Islet precursor cell (in vitro differentiated cells): ENCODE measurements at places on chromosomes 2 and 18.

GRCh38 chr2:74472945-74473258 lies 422 bp upstream of the MRPL53 start:
- no peak for DNase-seq

DNA sequence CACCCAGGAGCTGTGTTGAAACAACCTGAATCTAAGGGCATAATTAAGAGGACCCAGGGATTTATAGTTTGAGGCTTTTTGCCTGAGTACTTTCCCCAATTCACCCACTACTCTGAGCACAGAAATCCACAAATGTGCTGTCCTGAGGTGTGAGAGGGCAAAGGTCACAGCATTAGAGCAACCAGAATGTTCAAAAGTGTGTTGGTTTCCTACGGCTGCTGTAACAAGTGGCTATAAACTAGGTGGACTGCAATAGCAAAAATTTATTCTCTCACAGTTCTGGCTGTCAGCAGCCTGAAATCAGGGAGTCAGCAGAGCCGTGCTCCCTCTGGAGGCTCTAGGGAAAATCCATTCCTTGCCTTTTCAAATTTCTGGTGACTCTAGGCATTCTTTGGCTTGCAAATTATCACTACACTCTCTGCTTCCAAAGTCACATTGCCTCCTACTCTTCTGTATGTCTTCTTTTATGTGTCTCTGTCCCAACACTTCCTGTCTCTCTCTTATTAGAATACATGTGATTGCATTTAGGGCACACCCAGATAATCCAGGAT lies 91.4 kb upstream of the TACR1 start:
- DNase-seq, result no peak

DNA sequence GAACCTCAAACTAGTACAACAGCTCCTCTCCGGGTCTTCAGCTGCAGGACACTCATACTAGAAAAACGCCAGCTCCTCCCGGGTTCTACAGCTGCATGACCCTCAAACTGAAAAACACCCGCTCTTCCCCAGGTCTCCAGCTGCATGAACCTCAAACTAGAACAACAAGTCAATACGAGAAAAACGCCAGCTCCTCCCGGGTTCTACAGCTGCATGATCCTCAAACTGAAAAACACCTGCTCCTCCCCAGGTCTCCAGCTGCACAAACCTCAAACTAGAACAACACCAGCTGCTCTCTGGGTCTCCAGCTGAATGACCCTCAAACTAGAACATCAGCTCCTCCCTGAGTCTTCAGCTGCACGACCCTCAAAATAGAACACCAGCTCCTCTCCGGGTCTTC lies 315.0 kb upstream of the TFPI start:
- no peak for DNase-seq

DNA sequence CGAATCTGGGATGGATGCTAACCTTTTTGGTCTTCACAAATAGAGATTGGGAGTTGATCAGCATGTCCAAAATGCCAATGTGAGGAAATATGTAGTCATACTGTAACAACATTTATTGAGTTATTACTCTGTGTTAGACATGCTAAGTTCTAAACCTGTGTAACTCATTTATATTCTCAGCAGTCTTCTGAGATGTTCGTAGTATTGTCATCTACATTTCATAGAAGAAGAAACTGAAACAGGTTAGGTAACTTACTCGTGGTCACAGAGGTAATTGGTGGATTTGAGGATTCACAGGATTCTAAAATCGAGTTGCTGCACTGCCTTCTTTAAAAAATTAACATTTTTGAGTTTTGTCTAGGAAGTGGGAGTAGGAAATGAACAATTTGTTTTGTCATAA lies 162.1 kb downstream of the UBE2E3 start:
- no peak for DNase-seq

GRCh38 chr2:66186537-66186936 lies 248.4 kb upstream of the MEIS1 start:
- DNase-seq, result no peak

DNA sequence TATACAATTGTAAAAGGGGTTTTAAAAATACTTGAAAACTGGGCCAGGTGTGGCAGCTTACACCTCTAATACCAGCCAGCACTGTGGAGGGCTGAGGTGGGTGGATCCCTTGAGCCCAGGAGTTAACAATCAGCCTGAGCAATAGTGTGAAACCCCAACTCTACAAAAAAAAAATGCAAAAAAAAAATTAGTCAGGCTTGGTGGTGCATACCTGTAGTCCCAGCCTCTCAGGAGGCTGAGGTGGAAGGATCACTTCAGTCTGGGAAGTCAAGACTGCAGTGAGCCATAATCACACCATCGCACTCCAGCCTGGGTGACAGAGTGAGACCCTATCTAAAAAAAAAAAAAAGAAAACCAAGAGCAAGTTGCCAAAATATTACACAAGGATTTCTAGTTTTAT lies 182.7 kb downstream of the UBE2E3 start:
- no peak for DNase-seq

GRCh38 chr18:67805261-67805660 lies 288.7 kb upstream of the DSEL start:
- DNase-seq, result no peak

- DNase-seq, result no peak
These were observed 198.1 kb upstream of the RASGRP3 start for GRCh38 chr2:33278245-33278943.

- DNase-seq, result peak; percentile 78
These were observed 65.8 kb upstream of the EML6 start for GRCh38 chr2:54657664-54658083.

DNA sequence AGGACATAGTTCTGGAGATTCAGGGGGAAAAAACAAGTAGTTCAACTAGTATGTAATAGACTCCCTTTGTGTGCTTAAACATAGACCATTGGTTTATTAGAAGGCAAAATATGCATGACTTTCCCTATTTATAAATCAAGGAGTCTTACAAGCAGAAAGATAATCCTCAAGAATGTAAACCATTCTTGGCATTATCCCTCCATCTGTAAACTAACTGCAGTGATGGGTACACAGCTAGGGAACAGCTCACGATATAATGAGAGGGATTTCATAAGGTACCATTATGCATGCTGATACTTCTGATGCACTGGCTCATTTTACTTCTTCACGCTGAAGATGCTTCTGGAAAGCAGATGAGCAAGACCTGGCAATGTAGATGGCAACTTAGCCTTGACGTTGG lies 878 bp downstream of the FBXO15 start:
- no peak for DNase-seq

DNA sequence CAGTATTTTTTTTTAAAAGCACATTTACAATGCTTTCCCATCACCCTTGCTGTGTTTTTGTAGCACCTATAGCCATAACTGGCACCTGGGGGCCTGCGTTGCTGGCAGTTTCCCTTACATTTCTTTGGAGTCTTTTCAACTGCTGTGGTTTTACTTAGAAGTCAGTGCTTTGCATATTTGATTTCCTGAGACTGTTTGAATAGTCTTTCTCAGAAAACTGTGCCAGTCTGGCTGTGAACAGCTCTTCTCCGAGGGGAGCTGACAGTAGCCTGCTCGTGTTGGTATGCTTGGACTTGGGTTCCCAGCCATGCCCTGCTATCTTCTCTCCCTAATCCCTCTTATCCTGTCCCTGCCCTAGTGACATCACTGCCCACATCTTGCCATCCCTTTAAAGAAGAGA lies 81.5 kb downstream of the DPP4 start:
- peak; percentile 64 for DNase-seq

DNA sequence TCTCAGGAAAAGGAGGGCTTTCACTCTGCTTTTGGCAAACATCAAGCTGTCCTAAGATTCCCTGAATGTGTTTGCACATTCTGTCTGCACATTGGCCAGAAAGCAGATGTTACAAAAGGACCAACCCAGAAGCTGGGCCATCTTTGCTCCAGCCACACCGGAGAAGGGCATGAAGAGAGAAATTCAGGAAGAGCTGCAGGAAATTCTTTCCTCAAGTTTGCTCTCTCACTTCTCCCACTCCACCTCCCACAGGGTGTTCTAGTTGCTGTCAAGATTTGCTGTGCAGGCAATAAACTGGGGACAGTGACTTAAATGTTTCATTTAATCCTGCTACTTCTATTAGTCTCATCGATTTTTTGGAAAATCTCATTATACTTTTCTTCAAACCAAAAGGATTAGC lies 137.7 kb upstream of the UNC80 start:
- no peak for DNase-seq

DNA sequence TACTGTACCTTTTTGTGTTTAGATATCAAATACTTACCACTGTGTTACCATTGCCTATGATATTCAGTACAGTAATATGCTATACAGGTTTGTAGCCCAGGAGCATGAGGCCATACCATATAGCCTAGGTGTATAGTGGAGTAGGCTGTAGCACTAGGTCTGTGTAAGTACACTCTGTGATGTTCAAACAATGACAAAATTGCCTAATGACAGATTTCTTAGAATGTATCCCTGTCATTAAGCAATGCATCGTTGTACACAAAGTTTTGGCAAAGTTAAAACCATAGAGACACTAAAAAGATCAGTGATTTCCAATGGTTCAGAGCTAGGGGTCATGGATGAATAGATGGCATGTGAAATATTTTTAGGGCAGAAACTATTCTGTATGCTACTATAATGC lies 415.5 kb downstream of the NCKAP5 start:
- no peak for DNase-seq

DNA sequence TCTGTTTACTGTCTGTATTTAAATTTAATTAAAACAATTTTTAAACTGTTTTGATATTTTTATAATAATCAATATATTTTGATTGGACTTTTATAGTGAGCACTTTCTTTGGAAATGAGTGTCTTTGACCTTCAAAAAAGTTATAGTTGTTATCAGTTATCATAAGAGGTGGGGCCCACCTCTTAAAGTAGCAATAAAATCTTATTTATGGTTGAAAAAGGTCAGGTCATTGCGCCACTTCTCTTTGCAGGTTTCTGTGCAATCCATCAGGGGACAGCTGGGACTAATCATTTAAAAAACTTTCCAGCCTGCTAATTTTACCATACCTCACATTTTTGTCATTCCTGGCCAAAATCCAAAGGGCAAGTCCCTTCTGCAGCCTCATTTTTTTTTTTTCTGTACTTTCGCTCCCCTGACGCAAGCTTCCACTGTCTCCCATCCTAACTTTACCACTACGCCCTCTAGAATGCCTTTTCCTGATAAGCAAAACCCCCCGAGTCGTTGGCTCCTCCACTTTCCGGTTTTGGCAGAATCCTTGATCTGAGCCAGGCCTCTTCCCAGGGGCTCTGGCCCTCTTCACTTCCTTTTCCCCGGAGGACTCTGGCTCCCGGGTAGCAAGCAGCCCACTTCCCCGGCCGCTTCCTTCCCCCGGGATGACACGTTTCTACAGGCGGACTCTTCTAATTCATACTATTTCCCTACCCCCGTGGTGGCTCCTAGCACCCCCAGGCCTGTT lies 1.1 kb upstream of the SEH1L start:
- DNase-seq, result peak; percentile 89

- DNase-seq, result peak; percentile 94
These were observed 15.2 kb downstream of the ASXL3 start for GRCh38 chr18:33593261-33593660.

DNA sequence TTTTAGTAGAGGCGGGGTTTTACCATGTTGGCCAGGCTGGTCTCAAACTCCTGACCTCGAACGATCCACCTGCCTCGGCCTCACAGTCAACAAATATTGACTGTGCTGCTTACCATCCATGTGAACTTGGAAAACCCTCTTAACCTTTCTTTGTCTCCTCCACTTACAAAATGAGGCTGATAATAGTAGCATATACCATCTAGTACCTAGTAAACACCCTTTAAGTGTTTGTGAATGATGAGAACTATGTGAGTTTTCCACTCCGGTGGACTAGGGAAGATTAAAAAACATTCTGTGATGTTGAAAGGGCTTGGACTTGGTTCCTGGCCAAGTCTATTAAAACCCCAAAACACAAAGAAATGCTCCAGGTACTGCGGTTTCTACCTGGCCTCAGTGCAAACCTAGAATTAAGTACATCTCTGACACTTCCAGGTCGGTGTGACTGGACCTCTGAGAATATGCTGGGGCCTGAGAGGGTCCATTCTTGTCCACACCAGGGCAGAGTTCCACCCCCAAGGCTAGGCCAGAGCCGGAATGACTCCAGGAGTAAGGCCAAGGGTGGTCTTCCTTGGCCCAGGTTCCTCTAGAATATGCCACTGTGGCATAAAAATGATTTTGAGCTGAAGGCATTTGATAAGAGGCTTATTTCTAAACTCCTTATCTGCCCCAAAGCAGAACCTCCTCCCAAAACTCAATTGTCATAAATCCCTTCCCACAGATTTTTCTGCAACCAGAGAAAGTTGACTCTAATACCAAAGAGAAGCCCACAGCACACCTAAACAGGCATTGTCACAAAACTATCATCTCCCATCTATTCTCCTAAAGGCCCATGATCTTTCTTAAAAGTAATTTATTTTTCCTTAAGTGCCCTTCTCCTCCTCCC lies 217.5 kb downstream of the TGIF1 start:
- DNase-seq, result no peak

DNA sequence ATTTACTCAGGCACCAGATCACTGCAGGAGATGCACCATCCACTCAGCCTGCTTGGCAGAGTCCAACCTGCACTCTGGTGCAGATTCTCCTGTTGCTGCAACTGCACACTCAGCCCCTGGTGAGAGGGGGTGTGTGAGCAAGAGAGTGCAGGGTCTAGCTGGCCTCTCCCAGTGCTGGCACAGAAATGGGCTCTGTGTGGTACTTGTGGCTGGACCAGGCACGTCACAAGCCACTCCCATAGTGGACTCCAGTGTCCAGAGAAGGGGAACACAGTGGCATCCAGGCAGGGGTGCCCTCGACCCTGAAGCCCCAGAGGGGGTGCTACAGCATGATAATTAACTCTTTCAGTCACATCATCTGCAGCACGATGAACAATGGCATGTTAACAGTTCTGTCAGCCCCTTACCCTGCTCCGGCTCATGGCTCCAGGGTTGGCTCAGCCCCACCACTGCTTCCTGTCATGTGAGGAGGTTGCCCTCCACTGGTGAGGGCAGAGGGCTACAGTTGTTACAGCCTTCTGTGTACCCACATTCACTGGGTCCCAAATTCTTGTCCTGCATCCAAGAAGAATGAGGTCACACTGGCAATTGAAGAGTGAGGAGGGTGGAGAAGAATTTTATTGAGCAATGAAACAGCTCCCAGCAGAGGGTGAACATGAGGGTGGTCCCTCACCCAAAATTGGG lies 135.7 kb downstream of the EVA1A start:
- peak; percentile 70 for DNase-seq

DNA sequence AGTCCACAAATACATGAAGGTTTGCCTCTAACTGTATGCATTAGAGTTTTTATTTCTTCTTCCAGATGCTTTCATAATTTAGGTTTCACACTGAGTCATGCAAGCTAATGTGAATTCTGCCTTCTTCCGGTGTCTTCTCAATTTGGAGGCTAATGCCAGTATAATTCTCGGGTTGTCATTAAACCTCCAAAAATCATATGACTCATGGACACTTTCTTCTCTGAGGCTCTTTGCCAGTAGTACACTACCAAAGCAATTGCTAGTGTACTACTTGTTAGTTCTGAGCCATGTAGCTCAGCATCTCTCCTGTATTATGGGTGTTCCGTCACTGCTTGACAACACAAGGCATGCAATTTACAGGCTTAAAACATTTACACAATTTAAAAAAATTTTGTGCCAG lies 137.1 kb downstream of the VWC2L start:
- no peak for DNase-seq

DNA sequence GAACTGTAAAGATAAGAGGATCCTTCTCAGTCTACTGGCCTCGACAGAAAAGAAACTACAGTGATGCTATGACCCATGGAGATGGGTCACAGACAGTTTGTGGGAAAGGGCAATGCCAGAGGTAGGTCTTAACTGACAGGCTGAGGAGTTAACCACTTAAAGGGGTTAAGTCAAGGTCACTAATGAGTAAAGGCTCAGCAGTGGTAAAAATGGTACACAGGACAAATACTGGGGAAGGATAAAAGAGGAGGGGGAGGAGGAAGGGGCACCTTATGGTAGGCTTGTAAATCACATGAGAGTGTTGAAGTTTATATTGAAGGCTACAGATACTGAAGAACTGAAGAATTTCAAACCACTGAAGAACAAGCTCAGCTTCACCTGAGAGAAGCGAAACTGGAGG lies 9.9 kb downstream of the IER3IP1 start:
- DNase-seq, result no peak
